ENCODE measurements at places on chromosomes 1 and 21.

- no peak for DNase-seq
Measured at GRCh38 chr1:88777604-88778149, 93.6 kb downstream of the PKN2 start.

- DNase-seq, result no peak
Measured at GRCh38 chr1:231422798-231423309, 767 bp upstream of the EGLN1 start.

DNA sequence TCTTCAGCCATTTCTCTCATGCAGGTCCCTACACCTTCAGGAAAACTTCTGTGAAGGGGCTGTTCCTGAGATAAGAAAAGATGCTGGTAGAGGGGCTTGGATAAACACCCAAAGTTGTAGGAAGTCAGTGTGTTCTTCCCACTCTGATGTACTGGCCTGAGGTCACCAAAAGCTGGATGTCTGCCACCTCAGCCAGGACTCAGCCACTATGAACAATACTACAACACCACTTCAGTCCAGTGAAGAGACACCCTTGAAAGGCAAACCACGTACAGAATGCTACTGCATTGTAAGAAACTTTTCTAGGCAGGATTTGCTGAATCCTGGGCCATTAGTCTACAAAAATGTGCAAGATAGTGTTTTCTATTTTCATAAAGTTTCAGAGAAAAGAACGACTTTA is 2.4 kb downstream of the PTPN14 start:
- DNase-seq, result peak; percentile 77

DNA sequence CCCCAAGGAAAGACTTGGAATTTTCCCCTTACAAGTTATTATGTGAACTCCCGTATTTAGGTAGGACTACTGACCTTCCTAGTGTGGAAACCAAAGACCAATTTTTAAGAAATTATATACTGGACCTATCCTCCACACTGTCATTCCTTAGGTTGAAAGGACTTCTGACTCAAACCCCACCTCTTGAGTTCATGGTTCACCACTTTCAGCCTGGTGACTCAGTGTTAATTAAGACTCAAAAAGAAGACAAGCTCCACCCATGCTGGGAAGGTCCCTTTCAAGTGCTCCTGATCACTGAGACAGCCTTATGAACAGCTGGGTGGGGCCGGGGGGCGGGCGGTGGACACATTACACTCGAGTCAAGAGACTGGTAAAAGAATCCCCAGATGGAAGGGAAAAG is 113.2 kb downstream of the LRRC53 start:
- DNase-seq, result no peak

- peak; percentile 10 for DNase-seq
Measured at GRCh38 chr1:18197299-18197698, 89.7 kb downstream of the IGSF21 start.

- DNase-seq, result no peak
Measured at GRCh38 chr1:228272331-228272791, 64.5 kb downstream of the OBSCN start.

GRCh38 chr1:216499581-216500272 is 76.5 kb upstream of the USH2A start:
- DNase-seq, result no peak

DNA sequence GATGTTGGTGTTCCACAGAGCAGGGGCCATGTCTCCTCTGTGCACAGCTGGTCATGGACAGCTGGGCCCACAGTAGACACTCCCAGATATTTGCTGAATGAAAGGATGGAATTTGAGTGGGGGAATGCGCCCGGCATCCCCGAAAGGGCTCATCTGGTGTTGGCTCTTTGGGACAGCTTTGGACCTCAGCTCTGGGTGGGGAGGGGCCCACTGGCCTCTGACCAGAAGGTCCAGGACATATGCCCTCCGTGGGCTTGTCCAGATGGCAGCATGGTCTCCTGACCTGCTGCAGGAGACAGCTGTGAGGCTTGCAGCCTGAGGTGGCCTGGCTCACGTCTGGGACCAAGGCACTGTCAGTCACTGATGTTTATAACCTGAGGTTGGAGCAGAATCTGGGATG is 160.4 kb upstream of the AJAP1 start:
- DNase-seq, result no peak

- DNase-seq, result no peak
Measured at GRCh38 chr1:29643281-29643680, 407.0 kb downstream of the PTPRU start.

DNA sequence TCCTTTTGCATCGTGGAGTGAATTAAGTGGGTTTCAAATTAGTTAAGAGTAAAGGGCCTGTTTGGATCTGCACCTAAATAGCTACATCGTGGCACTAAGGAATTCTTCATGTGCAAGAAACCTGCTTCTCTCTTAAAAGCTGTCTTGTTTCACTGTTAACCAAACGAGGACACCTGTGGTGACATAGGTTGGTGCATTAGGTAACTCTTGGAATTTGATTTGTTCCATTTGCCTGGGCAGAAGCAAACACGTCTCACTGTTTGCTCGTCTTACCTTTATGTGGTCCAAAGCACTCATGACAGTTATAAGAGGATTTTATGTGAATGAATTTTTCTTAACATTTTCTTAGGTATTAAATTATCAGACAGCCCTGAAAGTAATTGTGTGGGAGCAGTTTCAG is 60.9 kb downstream of the PRDM2 start:
- DNase-seq, result no peak

- DNase-seq, result no peak
Measured at GRCh38 chr1:4170548-4171340, 270.7 kb upstream of the C1orf174 start.

GRCh38 chr1:3898994-3899753 is 898 bp downstream of the C1orf174 start:
- DNase-seq, result peak; percentile 48

DNA sequence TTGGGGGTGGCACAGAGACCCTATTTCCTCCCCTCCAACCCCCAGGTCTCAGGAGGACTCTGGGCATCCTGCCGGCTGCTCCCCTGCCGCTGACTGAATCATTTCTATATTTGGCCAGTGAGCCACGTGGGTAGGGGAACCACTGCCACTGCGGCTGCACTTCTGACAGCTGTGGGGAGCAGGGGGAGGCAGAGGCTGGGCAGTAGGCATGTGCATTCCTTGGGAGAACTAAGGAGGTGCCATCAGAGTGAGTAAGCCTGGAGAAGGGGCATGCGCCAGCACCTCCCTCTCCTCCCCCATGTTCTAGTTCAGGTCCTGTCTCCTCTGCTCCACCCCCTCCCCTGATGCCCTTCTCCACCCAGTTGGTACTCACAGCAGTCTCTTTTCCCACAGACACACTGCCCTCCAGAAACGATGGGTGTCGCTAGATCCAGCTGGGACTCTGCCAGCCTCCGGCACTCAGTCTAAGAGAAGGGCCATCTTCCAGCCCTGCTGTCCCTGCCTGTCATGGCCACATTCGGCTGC is 12.0 kb downstream of the PPFIA4 start:
- DNase-seq, result peak; percentile 92

- DNase-seq, result peak; percentile 61
Measured at GRCh38 chr1:91731815-91732214, 154.1 kb downstream of the TGFBR3 start.

DNA sequence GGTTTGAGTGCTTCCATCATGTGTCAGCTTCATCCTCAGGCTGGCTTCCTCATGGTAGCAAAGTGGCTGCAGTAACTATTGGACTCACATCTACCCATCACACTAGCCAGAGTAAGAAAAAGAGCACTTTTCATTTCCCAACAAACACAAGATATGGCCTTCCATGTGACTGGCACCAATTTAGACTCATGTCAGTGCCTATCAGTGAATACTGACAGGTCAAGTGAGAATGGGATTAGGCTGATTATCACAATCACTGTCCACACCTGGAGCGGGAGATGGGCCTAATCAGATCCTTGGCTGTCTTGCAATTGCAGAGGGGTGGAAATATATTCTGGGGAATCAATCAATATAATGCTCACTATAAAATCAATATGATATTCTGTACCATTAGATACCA is 2.9 kb upstream of the RABGAP1L start:
- DNase-seq, result no peak

- DNase-seq, result peak; percentile 60
Measured at GRCh38 chr1:244603498-244603897, 49.4 kb upstream of the DESI2 start.

DNA sequence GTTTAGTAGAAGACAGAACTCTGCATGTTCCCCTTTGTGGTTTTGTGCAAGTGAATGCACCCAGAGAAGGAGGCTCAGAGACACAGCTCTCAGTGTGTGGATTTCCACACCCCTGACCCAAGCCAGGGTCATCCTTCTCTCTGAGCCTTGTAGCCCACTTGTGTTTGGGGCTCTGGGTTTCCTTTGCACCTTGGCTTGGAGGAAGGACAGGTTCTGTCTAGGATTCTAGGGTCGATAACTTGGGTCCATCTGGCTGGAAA is 27.2 kb downstream of the MYOG start:
- no peak for DNase-seq

DNA sequence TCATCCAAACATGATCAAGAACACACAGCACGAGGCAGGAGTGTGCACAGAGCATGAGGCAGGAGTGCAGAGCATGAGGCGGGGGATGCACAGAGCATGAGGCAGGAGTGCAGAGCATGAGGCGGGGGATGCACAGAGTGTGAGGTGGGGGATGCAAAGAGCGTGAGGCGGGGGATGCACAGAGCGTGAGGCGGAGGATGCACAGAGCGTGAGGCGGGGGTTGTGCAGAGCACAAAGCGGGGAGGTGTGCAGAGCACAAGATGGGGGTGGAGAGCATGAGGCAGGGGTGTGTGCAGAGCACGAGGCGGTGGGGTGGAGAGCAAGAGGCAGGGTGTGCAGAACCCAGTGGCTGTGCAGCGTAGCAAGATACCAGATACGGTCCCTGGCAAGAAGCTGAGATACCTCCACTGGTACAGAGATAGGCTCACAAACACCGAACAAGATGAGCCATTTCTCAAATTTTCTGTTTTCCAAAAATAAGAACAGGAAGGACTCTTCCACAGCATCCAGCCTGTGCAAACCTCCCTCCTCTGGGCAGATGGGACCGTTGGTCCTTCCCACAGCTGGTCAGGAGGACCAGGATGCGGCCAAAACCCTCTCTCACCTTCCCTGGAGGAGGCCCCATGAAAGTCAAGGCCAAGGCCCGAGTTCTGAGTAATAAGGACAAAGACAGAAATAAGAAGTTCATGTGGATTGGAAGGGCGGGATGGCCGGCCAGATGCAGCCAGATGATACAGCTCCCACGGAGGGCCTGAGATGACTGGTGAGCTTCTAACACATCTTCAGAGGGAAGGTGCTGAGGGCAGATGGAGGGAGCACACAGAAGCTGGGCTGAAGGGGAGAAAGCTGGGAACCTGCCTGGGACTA is 12.0 kb downstream of the SPATC1L start:
- no peak for DNase-seq

DNA sequence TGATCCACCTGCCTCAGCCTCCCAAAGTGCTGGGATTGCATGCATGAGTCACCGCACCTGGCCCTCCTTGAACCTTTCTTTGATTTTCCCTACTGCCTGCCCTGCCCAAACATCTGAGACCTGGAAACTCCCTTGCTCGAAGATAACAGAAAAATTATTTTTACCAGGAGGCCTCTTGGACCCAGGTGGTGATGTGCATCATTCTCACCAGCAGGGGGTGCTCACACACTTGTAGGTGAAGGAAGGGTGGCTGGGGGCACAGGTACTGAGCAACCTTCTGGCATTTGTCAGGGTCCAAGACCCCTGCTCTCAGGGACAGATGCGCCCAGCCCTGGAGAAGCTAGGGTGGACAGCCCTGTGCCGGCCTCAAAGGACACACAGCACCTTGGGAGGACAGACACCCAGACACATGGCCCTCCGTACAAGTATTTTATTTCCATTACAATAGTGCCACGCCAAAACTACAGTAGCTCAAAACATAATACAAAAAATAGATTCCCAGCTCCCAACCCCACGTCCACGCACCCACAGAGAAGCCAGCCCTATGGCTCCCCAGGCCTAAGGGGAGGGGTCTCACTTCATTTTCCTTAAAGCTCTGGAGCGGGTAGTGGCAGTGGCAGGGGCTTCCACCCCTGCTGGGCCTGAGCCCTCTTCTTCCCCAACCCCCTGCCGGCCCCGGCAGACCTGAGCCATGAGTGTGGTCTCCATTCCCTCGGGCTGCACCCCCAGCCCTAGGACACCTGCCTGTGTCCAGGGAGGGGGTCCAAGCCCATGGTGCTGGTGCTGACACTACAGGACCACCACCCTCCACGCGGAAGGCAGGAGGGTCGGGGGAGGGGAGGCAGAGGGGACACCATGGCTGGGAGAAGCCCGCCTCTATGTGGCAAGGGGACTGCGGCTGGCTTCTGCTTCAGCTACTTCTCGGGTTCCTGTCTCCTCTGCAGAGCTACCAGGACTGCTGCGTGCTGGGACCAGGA is 40.4 kb upstream of the EIF4G3 start:
- peak; percentile 57 for DNase-seq

GRCh38 chr1:218886101-218886871 is 287.4 kb upstream of the LYPLAL1 start:
- DNase-seq, result peak; percentile 26

DNA sequence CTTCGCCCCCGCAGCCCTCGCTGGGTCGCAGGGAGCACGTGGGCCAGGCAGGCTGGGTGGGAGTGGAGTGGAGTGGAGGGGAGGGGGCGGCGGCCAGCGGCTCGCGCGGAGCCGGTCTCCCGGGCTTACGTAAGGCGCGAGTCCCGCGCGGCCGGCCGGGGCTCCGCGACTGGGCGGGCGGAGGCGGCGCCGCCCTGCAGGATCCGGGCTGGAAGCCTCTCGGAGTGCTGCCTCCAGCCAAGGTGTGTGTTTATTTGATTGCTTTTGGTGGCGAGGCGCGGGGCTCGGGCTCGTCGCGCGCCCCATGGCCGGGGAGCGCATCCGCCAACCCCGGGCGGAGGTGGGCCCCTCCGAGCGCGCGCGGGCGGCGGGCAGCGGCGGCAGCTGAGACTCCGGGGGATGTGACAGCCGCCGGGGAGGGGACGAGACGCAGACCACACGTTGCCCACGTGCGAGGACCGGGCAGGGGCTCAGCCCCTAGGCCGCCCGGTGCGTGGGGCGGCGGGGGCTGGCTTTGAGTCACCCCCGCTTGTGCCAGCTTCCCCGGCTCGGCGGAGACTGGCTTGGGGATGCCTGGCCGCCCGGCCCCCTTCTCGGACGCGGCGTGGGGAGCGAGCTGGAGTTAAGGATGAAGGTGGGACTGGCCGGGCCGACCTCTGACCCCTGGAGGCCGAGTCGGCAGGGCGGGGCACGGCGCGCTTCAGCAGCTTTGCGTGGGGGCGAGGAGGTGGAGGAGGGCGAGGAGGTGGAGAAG is 402 bp upstream of the AK4 start:
- peak; percentile 73 for DNase-seq

DNA sequence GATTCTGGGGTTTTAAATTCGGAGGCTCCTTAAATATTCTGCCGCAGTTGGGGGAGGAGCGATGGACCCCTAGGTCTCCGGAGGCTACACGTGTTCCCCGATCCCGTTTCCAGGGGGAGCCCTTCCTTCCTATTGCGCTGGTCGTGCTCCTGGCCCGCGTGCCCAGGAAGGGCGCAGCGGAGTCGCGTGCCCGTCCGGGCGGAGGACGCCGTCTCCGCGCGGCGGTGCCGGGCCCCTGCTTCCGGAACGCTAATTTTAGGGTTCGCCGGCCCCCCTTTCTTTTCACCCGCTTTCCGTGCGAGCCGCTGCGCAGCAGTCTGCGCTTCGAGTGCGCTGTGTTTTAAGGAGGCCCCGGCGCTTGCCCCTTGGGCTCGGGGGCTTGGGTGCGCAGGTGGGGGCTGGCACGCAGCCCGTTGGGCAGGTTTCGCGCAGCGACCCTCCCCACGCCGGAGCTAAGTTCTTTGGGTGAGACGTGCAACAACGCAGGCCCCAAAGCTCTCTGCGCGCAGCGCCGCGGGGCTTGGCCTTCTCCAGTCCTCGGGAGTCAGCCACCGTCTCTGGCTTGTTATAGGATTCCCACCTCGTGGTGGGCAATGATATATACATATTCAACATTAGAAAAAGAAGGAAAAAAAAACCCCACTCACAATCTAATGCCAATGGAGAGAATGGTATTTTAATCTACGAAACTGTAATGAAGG is 43.5 kb upstream of the DNAJC6 start:
- peak; percentile 80 for DNase-seq

GRCh38 chr1:157932069-157932468 is 61.4 kb upstream of the KIRREL1 start:
- peak; percentile 57 for DNase-seq
